ENCODE measurements at places on chromosomes 7 and 10. TPM values are rescaled to one million over a fixed set of nuclear protein-coding genes. Genes with fewer than 3 reads are reported as not detected.

Gene PRSS2
- total RNA-seq, result not detected

DNA sequence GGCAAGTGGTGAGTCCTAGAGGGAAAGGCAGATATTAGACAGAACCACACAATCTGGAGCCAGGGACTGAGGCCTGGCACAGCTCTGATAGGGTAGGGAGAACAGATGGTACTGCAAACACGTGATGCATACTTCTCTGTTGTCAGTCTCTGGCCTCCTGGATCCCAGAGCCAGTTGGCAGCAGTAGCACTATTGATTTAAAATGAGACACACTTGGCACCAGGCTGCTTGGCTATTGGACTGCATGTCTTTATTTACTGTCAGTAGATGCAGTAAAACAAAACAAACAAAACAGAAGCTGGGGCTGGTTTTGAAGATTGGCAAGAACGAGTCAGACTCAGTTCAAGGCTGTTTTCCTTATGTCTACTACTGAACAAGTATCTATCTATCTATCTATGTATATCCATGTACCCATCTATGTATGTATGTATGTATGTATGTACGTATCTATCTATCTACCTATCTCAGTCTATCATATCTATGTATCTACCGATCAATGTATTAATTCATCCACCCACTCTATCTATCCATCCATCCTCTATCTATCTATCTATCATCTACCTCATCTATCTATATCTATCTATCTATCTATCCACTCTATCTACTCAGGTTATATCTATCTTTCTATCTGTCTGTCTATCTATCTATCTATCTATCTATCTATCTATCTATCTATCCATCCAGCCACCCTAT lies 23.4 kb upstream of the MGAM2 start:
- DNase-seq, result no peak
- no peak overlapping the region for H3K4me3 ChIP-seq
- H3K4me1 ChIP-seq, result no peaks in the 10 kb centered on the region
- H3K27ac ChIP-seq, result no peak overlapping the region
- no peaks in the 10 kb centered on the region for H3K36me3 ChIP-seq

DNA sequence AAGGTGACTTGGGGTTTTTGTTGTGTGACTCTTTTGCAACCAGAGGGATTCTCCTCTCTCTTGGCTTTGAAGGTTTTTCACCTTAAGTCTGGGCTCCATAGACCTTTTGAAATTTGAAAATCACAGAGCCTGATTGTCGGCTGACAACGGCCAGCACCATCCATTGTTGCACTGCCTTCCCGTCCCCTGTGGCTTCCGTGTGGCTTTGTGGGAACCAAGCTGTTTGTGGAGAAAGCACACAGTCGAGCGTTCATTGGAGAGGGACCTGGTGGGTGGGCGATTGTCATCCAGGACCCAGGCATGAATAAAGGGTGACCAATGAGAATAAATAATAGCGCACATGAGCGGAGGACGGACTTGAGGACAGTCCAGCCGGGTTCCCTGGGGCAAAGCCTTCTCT lies 7.4 kb upstream of the RAMP3 start:
- no peak for DNase-seq
- no peaks in the 10 kb centered on the region for H3K36me3 ChIP-seq
- H3K27me3 ChIP-seq, result no peaks in the 10 kb centered on the region
- peaks cover 3% of the 10 kb centered on the region for H3K4me1 ChIP-seq
- H3K4me3 ChIP-seq, result no peak overlapping the region

GRCh38 chr7:144489504-144489903 lies 86.0 kb upstream of the NOBOX start:
- H3K4me1 ChIP-seq, result no peaks in the 10 kb centered on the region
- DNase-seq, result no peak
- H3K27me3 ChIP-seq, result no peaks in the 10 kb centered on the region
- H3K36me3 ChIP-seq, result no peaks in the 10 kb centered on the region
- no peak overlapping the region for H3K27ac ChIP-seq
- H3K4me3 ChIP-seq, result no peak overlapping the region

- H3K4me3 ChIP-seq, result no peak overlapping the region
- no peak overlapping the region for H3K27ac ChIP-seq
- H3K36me3 ChIP-seq, result no peaks in the 10 kb centered on the region
- no peaks in the 10 kb centered on the region for H3K27me3 ChIP-seq
Measured at GRCh38 chr10:122707535-122707934, 7.9 kb upstream of the C10orf120 start.

Gene GIMAP8
- total RNA-seq, result 24.6 TPM

GRCh38 chr10:86653987-86654386 lies 360 bp upstream of the OPN4 start:
- no peaks in the 10 kb centered on the region for H3K27me3 ChIP-seq
- no peak overlapping the region for H3K27ac ChIP-seq
- H3K4me1 ChIP-seq, result no peaks in the 10 kb centered on the region
- DNase-seq, result no peak
